ENCODE measurements at places on chromosomes 13 and 19.

DNA sequence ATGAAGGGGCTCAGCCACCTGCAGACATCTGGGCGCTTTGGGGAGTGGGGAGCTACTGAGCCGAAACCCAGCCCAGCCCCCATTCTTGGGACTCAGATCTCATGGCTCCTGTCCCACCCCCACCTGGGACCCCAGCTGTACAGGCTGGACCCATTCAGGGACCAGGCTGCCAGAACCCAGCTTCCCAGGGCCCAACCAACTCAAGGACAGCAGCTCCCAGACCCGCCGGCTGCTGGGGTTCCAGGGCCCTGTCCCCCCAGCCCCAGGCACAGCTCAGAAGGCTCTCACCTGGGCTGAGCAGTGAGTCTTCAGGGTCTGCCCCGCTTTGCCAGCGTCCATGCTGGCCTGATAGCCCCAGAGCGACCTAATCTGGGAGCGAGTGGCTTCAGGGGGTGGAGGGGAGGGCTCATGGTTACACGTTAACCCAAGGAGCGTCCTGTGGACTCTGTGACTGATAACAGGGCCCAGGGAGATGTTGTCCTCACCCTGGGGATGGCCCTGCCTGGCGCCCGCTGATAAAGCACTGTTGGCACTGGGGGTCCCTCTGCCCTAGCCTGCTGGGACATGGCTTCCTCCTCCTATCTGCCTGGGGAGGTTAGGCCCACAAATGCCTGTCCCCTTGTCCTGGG, at the start of gene TMEM86B:
TSS of gene TMEM86B (minus strand) at position 361 of the 629 bp plus-strand sequence. CDS start at position 339, 22 bp downstream.
- no peak for DNase-seq

- no peak for DNase-seq
Observed at GRCh38 chr13:71309905-71310304, 557.1 kb downstream of the DACH1 start.

GRCh38 chr13:49683489-49683888, 7.8 kb downstream of the EBPL start:
- no peak for DNase-seq

- DNase-seq = no peak
Observed at GRCh38 chr13:58452123-58452623, 820.6 kb downstream of the PCDH17 start.

DNA sequence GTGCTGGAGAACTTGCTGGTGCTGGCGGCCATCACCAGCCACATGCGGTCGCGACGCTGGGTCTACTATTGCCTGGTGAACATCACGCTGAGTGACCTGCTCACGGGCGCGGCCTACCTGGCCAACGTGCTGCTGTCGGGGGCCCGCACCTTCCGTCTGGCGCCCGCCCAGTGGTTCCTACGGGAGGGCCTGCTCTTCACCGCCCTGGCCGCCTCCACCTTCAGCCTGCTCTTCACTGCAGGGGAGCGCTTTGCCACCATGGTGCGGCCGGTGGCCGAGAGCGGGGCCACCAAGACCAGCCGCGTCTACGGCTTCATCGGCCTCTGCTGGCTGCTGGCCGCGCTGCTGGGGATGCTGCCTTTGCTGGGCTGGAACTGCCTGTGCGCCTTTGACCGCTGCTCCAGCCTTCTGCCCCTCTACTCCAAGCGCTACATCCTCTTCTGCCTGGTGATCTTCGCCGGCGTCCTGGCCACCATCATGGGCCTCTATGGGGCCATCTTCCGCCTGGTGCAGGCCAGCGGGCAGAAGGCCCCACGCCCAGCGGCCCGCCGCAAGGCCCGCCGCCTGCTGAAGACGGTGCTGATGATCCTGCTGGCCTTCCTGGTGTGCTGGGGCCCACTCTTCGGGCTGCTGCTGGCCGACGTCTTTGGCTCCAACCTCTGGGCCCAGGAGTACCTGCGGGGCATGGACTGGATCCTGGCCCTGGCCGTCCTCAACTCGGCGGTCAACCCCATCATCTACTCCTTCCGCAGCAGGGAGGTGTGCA, 587 bp downstream of the S1PR4 start:
- DNase-seq = no peak

Measured in SW480 (cell line).